ENCODE measurements at places on chromosomes 3 and 15.

DNA sequence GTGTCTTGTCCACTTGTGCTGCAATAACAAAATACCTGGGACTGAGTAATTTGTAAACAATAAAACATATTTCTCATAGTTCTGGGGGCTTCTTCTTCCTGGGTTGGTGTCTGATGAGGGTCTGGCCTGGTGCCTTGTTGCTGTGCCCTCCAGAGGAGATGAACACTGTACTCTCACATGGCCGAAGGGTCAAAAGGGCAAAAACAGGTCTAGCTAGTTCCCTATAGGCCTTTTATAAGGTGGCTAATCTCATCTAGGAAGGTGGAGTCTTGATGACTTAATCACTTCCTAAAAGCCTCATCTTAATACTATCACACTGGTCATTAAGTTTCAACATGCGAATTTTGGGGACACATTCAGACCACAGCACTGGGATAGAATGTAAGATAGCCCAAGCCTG, 228.4 kb downstream of the TLE3 start:
- DNase-seq, result no peak

- no peak for DNase-seq
Measured at GRCh38 chr15:67474405-67475110, 46.4 kb upstream of the C15orf61 start.

- DNase-seq, result no peak
Measured at GRCh38 chr3:122031123-122031468, 9.0 kb upstream of the ILDR1 start.

DNA sequence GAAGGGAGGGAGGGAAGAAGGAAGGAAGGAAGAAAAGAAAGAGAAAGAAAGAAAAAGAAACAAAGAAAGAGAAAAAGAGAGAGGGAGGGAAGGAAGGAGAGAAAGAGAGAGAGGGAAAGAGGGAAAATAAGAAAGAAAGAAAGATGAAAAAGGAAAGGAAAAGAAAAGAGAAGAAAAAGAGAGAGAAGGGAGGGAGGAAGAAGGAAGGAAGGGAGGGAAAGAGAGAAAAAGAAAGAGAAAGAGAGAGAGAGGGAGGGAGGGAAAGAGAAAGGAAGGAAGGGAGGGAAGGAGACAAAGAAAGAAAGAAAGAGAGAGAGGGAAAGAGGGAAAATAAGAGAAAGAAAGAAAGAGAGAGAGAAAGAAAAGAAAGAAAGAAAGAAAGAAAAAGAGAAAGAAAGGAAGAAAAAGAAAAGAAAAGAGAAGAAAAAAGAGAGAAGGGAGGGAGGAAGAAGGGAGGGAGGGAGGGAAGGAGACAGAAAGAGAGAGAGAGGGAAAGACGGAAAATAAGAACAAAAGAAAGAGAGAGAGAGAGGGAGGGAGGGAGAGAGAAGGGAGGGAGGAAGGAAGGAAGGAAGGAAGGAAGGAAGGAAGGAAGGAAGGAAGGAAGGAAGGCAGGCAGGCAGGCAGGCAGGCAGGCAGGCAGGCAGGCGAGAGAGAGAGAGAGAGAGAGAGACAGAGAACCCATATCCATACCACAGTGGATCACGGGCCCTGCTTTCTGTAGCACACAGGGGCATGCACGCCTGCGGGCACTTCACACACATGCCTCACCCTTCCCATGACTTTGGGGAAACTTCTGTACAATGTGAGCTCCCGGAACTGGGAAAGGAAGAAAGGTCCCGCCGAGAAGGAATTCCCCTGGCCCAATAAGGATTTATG, 52.5 kb downstream of the ADCY5 start:
- DNase-seq, result no peak

- no peak for DNase-seq
Measured at GRCh38 chr3:191809326-191809949, 348.5 kb downstream of the PYDC2 start.

DNA sequence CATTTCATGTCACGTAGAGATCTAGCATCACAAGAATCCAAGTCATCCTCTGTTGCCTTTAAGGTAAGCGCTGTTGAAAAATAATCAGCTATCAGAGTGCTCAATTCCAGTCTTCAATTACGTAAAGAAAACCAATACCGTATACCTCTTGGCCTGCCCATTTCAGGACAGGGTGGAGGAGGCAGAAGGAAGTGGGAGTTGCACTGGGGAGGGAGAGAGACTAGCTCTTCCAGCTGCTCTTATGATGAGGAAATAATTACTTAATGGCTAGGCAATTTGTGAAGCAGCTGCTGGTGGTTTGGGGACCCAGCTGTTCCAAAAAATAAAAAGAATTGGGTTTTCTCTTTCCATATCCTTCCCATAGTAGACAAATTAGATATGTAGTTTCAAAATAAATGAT, 365.8 kb upstream of the MCTP2 start:
- DNase-seq, result no peak

DNA sequence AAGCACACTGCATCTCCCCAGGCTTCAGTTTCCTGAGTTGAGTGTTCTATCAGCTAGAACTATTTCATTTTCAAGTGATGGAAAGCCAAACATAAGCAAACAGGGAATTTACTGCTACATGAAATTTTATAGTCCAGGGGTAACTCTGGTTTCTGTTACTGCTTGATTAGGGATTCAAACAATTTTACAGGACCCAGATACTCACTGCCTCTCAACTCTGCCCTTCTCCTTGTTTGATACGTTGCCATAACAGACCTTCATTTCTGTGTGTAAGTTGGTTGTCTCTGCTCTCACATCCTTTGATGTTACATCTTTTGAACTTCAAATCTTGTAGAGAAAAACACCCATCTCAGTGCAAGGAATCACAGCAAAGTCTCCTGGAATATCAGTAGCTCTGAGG, 572.7 kb downstream of the UNC13C start:
- DNase-seq, result no peak

DNA sequence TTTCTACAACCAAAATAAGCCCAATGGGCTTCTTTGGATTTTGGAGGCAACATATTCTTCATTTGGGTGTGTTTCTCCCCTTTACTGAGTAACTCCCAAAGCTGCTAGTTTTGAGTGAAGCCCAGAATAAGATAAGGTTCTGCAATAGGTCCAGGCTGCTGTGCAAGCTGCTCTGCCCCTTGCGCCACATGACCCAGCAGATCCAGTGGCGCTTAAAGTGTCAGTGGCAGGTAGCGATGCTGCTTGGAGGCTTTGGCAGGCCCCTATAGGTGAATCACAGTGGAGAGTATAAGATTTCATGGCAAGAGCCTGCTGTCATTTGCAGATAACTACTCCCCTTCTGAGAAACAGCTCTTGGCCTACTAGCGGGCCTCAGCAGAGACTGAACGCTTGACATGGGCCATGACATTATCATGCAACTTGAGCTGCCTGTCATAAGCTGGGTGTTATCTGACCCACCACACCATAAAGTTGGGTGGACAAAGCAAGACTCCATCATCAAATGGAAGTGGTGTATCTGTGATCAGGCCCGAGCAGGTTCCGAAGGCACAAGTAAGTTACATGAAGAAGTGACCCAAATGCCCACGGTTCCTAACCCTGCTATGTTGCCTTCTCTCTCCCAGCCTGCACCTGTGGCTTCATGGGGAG, 88.4 kb upstream of the OXTR start:
- DNase-seq, result no peak

GRCh38 chr3:108918866-108919265, 34.8 kb downstream of the GUCA1C start:
- no peak for DNase-seq

GRCh38 chr15:83112956-83113299, 5.5 kb downstream of the TM6SF1 start:
- no peak for DNase-seq

- no peak for DNase-seq
Measured at GRCh38 chr15:40936709-40937666, 7.8 kb downstream of the DLL4 start.

- no peak for DNase-seq
Measured at GRCh38 chr3:159856590-159857104, 132.0 kb upstream of the IL12A start.

GRCh38 chr3:42072831-42073301, 18.3 kb upstream of the TRAK1 start:
- DNase-seq, result no peak

DNA sequence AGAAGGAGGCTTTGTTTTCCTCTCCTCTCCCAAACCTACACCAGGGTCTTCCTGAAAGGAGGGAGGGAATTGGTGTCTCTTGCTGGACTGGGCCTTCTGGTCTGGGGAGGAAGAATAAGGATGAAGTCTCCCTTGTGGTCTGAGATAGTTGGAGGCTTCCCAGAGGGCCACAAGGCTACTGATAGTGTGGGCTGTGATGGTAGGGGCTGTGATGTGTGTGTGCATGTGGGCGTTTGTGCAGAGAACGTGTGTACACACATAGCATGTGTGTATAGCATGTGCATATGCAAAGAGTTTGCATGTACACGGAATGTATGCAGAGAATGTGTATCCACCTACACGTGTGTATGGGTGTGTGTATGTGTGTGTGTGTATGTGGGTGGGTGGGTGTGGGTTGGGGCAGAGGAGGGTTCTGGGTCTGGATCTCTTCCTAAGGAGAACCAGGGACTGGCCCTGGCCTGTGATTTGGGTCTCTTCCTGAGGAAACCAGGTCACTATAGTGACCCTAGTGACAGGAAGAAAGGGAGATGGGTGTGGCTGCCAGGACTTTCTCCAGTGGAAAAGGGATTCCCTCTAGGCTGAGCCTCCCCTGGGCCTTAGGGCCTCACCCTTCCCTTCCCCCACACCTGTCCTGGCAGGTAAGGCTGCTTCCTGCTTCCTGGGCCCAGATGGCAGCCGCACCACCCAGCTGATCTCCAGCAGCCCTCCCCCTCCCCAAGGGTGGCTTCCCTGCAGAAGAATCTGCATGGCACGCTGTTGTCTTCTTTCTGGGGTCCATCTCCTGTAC, 1.7 kb downstream of the FLNB start:
- no peak for DNase-seq

GRCh38 chr3:100448079-100448478, 44.3 kb upstream of the TMEM45A start:
- DNase-seq, result no peak

DNA sequence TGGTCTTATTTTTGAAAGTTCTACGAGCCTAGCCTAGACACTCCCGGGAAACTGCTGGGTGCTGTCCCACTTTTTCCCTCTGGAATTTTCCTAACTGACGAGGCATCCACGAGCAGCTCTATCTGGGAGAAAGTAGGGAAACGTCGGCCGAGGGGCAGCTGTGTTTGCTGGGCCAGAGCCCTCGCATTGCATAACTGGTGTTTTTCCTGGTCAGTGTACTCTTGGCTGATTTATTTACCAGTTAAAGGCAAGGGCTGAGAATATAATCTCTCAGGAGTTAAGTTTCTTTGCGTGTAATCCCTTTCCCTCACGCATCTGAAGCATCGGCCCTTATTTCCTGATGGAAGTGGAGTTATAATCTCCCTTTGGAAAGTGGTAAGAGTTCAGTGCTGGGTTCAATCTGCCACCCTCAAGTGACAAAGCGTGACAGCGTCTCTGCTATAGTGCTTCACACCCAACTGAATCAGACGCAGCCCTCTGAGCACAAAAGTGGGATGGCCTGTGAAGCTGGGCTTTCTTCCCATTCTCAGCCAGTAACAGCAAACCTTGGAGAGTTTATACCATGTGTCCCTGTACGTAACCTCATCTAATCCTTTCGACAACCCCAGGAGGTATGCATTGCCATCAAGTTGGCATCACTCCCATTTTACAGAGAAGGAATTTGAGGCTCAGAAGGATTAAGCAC, 311.5 kb downstream of the RORA start:
- no peak for DNase-seq
